Stimulated activated CD4-positive, alpha-beta T cell treated with anti-CD3 and anti-CD28 coated beads, TNF-alpha, amount 100 ng/mL, for 48 hours (primary cell): ENCODE measurements at places on chromosomes 4 and X.

- DNase-seq = no peak
Measured at GRCh38 chr4:38939165-38939564, 71.6 kb downstream of the FAM114A1 start.

DNA sequence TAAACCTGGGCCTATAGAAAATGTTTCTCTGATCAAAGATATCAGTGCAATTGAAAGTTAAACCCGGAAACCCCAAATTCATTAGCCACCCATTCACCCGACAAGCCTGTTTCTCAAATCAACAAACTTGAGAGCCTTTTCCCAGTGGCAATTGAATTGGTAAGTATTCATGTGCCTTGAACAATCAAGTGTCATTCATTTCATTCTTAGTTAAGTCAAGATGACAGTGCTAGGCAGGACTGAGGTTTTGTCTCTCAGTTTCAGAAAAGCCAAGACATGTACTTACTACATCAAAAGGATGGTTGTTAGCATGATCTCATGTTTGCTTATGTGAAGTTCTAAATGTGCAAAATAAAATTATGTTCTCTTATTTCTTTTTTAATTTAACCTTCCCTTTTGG lies 32.3 kb downstream of the CC2D2A start:
- no peak for DNase-seq

- DNase-seq = no peak
Measured at GRCh38 chrX:112677167-112677566, 2.6 kb downstream of the LHFPL1 start.

DNA sequence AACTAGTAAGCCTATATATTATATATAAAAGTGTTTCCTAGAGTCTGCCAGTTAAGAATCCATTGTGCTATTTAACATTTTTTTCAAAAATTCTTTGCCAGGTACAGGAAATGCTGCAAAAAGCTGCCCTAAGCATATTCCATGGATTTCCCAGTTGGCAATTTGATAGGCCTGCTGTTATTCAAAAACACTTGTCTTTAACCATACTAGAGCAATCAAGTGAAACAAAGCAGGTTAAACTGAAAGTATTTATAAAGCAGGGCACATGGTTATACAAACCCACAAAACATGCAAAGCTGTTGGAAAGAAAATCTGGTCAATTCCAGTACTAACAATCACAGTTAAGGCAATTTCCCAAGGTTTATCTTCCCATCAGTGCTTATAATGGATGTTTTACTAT lies 159.9 kb downstream of the UNC5C start:
- DNase-seq = no peak

DNA sequence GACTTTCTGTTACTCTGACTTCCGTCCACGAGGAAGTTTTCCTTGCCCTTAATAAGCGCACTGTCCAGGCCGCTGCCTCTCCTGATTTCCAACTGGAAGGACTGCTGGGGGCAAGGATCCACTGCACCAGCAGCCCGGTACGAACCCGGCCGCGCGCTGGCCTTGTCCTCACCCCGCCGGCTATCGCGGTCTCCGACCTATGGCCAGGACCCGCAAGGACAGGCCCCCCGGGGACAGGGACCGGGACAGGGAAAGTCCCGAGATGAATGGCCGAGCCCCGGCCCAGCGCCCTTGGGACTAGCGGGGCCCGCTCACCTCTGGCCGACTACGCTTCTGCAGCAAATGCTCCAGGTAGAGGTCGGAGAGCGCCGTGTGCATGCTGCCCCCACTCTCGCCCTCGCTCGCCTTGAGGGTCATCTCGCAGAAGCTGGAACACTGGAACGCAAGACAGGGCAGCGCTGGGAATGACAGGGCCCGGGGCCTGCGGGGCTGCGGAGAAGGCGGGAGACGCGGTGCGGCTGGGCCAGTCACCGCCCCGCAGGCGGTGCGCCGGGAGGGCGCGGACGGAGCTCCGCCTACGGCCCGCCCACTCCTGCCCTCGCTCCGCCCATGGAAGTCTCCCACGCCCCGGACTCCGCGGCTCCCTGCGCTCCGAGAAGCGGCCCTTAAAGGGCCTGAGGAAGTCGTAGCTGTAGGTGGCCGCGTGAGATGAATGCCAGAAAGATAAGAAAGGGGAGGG lies at the start of gene MPP1:
TSS of gene MPP1 (minus strand) at position 529 of the 739 bp plus-strand sequence. CDS start at position 417, 112 bp downstream.
- peak; percentile 41 for DNase-seq

- no peak for DNase-seq
Measured at GRCh38 chr4:152304220-152304619, 231.7 kb downstream of the FBXW7 start.

DNA sequence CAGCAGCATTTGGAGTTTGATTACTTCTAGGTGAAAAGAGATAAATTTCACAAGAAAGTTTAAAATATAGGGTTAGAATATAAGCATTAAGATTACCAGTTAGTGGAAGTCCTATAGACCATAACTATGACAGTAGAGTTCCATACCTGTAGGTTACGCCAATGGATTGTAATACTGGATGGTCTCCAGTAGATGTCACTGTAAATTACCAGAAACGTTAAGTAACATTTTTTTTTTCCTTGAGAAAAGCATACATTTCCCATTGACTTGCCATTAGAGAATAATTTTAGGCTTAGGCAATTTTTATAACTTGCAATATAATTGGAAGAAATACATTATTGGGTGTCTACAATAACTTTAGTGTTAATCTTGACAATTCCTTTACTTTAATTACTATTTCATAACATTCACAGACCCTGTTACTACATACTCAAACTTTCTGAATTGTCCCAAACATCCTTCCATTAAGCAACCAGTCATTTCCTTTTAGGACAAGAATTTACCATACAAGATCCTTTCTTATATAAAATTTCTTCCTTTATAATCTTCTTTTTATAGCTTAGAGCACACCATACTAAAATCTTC lies 304.1 kb upstream of the TECRL start:
- no peak for DNase-seq

DNA sequence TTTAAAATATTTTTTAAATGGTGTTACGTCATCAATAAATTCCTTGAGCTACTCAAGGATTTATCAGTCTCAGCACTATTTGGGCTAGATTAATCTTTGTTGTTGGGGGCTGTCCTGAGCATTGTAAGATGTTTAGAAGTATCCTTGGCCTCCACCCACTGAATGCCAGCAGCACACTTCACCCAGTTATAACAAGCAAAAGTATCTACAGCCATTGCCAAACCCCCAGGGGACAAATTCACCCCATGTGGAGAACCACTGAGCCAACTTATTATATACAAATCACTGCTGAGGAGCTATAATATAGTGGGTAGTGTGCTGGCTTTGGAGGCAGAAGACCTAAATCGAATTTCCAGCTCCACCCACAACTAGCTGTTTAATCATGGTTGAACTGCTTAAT lies 58.3 kb downstream of the ATP10D start:
- no peak for DNase-seq

GRCh38 chr4:25865586-25865985 lies 2.8 kb upstream of the SEL1L3 start:
- no peak for DNase-seq

- peak; percentile 63 for DNase-seq
Measured at GRCh38 chr4:38131371-38132091, 171.3 kb downstream of the PTTG2 start.

DNA sequence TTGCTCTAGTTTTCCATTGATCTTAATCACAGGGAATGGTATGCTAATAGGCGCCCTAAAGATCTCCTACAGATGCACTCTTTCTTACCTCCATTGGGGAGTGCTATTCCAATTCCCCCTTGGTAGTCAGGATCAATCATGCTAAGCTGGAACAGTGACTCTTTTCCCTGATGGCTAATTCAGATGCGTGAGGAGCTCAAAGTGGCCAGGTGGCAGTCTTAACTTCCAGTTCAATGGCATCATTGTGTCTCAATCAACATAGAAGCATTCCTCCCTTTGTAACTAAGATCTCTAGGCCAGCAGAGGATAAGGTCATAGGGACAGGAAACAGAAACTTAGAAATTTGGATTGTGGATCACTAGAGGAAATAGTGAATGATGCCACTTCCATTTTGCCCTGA lies 216.8 kb downstream of the GRID2 start:
- DNase-seq = no peak

GRCh38 chrX:9862525-9862924 lies 76.3 kb downstream of the SHROOM2 start:
- no peak for DNase-seq

- DNase-seq = no peak
Measured at GRCh38 chr4:4771160-4771559, 88.3 kb upstream of the MSX1 start.

- DNase-seq = no peak
Measured at GRCh38 chr4:25030277-25031076, at the start of gene LGI2. Gene LGI2 (minus strand): TSS chr4:25030946. CDS start chr4:25030693, 253 bp downstream.

- DNase-seq = no peak
Measured at GRCh38 chrX:32778965-32779364, 432.4 kb downstream of the DMD start.

- peak; percentile 55 for DNase-seq
Measured at GRCh38 chr4:2570551-2571222, 34.2 kb downstream of the FAM193A start.

- no peak for DNase-seq
Measured at GRCh38 chr4:16952462-16952871, 54.0 kb upstream of the LDB2 start.

DNA sequence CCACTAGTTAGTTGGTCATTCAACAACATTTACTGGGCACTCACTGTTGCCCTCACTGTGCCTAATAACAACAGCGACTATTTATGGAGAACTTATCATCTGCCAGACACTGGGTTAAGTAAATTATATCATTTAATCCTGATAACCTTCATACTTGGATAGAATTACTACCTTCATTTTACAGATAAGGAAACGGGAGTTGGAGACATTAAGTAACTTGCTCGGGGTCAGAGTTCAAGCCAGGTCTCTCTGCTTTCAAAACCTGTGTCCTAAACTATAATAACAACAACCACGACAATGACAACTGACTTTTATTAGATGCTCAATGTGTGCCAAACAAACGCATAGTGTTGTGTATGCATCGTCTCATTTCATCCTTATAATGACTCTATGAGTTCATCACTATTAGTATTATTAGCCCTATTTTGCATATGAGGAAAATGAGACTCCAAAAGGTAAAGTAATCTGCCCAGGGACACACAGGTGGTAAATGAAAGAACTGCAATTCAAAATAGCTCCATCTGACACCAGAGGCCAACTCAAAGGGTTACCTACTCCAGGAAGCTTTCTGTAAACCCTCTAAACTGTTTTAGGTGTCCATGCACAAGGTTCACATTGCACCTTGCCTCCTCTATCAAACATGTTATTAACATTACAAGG lies 98.4 kb upstream of the ACSL4 start:
- no peak for DNase-seq
